ENCODE measurements at places on chromosomes 6 and 20. TPM values are rescaled to one million over a fixed set of nuclear protein-coding genes. Genes with fewer than 3 reads are reported as not detected.

MEA1 gene
- total RNA-seq = 84.1 TPM

SLC17A9 gene
- 13.1 TPM for total RNA-seq

ENPP4 gene
- total RNA-seq = 8.2 TPM

ELOVL4 gene
- total RNA-seq = 2.4 TPM

PGC gene
- total RNA-seq = not detected

MCM8 gene
- 12.0 TPM for total RNA-seq

Data from mammary microvascular endothelial cell (primary cell).